CD4-positive, alpha-beta T cell treated with Interleukin-10 for 1 hour (primary cell): ENCODE measurements at places on chromosomes 13 and 19.

DNA sequence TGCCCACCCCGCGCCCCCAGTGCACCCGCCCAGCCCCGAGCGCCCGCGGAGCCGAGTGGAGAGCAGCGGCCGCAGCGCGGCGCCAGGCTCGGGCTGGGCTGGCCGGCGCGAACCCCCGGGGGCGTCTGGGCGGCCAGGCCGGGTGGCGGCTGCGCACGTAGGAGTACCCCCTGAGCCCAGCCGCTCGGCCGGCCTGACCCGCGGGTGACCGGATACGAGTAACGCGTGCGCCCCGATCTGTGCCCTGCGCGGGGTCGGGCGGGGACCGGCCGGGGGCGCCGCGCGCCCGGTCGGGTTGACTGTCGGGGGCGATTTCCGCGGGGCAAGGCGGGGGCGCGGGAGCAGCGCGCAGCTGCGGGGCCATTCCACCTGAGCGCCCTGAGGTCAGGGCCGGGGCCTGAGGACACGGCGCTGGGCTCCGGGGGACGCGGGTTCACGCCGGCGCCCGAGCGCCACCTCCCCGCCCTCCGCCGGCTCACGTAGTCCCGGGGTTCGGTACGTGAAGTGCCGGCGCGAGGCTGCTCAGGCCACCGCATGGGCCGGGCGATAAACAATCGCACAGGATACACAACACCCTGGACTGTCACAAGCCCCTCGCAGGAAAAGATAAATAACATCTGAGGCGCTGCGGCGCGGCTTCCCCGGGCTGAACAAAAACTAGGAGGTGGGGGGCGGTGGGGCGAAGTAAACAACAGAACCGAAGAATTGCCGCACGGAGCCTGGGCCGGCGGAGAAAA lies 37.6 kb upstream of the FLT1 start:
- no peak for DNase-seq

- no peak for DNase-seq
These were observed 12.4 kb downstream of the CILP2 start for GRCh38 chr19:19550485-19550929.

- DNase-seq, result peak; percentile 53
These were observed 502.7 kb downstream of the UQCRFS1 start for GRCh38 chr19:28710278-28710677.

DNA sequence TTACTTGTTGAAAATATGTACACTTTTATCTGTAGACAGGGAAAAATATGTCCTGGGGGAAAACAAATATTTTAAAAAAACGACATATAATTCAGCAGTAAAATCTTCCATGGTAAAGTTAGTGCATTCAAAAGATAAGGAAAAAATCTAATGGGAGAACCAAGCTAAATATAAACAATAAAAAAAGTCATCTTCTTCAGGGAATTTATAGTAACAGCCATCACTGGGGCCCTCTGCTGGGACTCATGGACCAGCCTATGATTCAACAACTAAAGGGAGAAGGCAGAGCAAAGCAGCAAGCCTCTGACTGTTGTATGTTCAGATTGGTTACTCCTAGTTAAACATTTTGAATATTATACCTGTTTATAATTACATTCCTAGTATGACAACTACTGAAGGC lies 93.0 kb downstream of the ITGBL1 start:
- no peak for DNase-seq

- DNase-seq, result no peak
These were observed 1.3 kb downstream of the ALG5 start for GRCh38 chr13:36997716-36998427.

- DNase-seq, result no peak
These were observed 835.9 kb downstream of the UQCRFS1 start for GRCh38 chr19:28377077-28377476.

- no peak for DNase-seq
These were observed 76.4 kb upstream of the MCF2L start for GRCh38 chr13:112892426-112893206.

DNA sequence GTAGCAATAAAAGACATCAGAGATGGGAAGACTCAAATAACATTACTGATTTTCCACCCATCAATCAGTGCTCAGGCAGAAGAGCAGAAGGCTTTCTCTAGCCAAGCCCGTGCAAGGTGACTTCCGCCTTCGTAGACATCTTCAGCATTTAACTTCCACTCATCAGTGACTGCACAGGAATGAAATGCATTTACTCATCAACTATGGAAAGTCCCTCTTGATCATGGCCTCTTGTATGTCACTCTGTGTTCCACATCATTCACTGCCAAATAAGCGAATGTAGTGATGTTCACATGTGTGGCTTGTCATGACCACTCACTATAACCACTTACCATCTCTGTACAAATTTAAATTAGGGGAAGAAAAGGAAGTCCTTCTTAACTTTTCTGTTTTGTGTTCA lies 49.4 kb downstream of the SACS start:
- DNase-seq, result no peak

DNA sequence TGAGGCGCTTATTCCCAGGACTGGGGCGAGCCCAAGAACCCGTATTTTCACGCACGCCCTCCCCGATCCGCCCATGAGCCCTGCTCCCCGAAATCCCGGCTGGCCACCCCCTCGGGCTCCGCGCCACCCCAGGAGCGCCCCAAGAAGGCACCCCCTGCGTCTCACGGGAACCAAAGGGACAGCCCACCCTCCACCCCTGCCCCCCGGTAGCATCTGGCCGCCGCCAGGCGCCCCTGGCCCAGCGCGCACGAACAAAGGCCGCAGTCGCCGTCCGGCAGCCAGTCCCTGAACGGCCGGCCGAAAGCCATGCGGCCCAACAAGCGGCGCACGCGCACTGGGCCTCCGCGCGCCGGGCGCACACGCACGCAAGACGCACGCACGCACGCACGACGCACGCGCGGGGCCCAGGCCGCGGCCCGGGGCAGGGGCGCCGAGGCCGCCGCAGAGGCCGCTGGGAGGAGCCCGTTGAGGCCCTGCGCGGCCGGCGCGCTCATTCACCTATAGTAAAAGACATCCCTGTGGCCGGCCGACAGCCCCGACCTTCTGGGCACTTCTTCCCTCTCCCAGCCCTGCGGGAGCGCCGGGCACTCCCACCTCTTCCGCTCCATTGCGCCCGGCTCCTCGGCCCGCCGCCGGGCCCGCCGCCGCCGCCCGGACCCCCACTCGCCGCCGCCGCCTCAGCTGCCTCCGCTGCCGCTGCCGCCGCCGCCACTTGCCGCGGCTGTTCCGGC lies 476 bp downstream of the MBD3 start:
- DNase-seq, result peak; percentile 87

- DNase-seq, result no peak
These were observed 358.5 kb downstream of the TBC1D4 start for GRCh38 chr13:75123428-75123827.

GRCh38 chr19:384799-385169 lies 24.2 kb downstream of the C2CD4C start:
- DNase-seq, result no peak

- DNase-seq, result no peak
These were observed 36.1 kb downstream of the MTUS2 start for GRCh38 chr13:28856287-28856686.

GRCh38 chr13:90717451-90717936 lies 630.0 kb upstream of the MIR17HG start:
- no peak for DNase-seq

GRCh38 chr19:57465680-57466381 lies 8.9 kb upstream of the VN1R1 start:
- DNase-seq, result peak; percentile 60

DNA sequence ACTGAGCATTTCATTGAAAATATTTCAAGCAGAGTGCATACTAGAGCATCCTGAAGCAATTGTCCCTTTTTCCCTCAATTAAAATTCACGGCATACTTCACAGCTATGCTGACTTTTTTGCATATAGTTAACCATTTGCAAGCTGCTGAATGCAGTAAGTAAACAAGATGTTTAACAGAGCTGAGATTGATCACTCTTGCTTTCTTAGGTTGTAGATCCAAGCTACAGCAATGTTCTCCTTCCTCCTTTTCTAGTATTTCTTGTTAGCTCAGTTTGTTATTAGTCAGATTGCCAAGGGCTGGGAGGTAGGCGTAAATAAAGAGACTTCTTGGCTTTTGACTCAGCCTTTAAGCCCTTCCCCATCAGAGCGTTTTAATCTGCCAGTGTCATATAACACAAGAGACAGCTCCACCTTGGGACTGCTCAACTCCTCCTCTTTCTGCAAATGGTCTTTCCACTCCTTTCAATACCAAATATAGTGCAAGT lies at the start of gene SLITRK6:
SLITRK6 (minus strand) TSS at position 323 of the 486 bp plus-strand sequence. CDS start 2,911 bp downstream, outside the sequence.
- no peak for DNase-seq

DNA sequence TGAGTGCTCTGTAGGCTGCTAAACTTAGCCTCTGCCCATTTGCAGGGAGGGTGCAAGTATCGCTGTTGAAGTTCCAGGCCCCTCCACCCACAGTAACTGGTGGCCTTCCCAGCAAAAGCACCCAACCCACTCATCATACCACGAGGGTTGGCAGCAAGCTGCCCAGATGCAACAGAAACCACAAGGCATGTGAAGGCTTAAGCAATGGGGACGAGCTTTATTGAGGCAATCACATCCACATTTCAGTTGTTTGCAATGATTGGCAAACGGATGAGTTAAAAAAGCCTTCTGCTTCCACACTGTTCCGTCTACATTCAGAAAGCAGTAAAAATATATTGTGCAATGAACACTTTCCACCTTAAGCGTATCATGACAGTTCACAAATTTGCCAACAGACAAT lies 10.3 kb downstream of the GJB6 start:
- DNase-seq, result no peak

- DNase-seq, result no peak
These were observed 13.4 kb downstream of the ITGBL1 start for GRCh38 chr13:101465877-101466276.

DNA sequence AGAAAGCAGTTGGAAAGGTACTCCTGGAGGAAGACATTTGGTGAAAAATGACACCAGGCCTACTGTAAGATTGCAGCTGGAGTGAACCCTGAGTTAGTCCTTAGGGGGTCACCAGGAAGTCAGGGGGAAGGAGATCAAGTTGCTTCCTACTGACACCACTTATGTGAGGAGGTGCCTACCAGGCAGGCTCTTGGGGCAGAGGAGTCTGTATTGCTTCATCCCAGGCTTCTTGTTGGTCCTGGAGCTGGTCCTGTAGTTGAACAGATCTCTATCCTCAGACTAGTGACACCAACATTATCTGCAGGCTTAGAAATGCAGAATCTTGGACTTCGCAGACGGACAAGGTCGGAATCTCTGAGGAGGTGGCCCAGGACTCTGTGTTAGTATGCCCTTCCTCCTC lies 116.0 kb upstream of the ARGLU1 start:
- DNase-seq, result no peak

DNA sequence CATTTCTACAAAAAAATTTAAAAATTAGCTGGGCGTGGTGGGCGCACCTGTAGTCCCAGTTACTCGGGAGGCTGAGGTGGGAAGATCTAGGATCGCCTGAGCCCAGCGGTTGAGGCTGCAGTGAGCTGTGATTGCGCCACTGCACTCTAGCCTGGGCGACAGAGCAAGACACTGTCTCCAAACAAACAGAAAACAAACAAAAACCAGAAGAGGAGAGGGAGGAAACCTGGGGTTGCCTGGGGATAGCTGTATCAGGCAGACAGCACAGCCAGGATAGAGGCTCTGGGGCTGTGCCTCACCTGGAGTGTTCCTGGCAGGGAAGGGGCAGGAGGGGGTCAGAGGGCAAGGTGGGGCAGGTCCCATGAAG lies 2.6 kb upstream of the POLR2E start:
- no peak for DNase-seq

GRCh38 chr13:28684257-28684656 lies 25.3 kb downstream of the POMP start:
- no peak for DNase-seq

GRCh38 chr19:55116859-55117662 lies at the start of gene PPP1R12C:
Gene PPP1R12C, minus strand, starts transcription at chr19:55117637. Its CDS starts 94 bp downstream, at chr19:55117543.
- no peak for DNase-seq

GRCh38 chr13:38685974-38686576 lies 802 bp upstream of the FREM2 start:
- DNase-seq, result no peak

GRCh38 chr13:31909864-31910551 lies 121.6 kb upstream of the FRY start:
- peak; percentile 70 for DNase-seq

- DNase-seq, result no peak
These were observed 472.8 kb downstream of the FGF9 start for GRCh38 chr13:22143671-22144070.

DNA sequence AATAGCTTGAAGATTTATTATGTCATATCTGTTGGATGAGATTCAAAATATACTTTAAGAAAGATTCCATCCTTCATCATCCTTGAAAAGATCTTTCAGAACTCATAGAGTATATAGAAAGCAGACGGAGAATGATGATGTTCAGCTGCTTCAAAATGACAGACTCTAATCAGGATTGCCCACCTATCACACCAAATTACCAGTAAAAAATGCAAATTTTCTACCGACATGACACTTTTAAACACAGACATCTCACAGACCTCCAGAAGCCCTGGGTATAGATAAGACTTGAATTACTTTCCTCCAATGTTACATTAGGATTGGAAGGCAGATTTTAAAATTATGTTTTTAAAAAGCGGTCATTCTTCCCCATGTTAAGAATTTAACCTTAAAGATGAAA lies 235.5 kb downstream of the GPC6 start:
- no peak for DNase-seq

DNA sequence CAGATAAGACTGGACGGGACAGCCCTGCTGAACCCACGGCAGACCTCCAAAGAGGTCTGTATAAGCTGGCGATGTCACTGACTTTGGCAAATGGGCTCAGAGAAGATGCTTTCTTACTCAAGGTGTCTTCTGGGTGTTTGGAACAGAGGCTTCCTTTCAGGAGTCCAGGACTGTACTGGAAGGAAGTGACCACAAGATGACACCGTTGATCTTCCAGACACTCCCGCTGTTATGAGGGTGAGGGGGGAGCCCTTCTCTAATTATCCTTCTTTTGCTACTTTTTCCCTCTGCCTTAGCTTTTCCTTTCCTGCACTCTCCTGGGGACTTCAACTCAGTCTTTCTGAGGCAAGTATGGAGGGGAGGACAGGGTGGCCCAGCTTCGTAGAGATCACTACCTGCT lies 65.2 kb upstream of the ZNF599 start:
- peak; percentile 9 for DNase-seq

GRCh38 chr13:67880916-67881315 lies 650.8 kb upstream of the PCDH9 start:
- no peak for DNase-seq

DNA sequence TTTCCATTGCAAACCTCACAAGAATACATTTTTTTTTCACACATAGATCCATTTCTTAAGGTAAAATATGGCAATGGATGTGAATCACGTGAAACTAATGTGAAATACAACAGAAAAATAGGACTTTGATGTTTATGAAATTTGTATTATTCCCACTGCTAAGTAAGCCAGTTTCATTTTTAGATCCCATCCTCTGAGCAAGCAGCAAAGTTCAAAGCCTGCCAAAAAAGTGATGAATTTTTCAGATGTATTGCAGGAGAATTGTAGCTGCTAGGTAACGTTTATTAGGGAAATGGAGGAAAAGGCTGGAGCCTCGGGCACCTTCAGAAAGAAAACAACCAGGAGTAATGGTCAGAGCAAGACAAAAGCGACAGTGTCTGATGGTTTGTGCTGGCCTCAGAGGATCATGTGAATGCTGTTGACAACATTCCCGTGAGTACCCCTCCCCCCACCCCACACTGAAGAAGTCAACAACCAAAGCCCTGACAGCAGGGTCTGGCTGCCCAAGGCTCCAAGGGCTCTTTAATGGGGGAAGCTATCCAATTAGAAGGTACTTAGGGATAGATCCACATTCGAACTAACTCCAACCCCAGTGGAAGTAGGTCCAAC lies 95.5 kb downstream of the OXGR1 start:
- no peak for DNase-seq
